Nephron progenitor cell (in vitro differentiated cells): ENCODE measurements at places on chromosomes 4 and X.

GRCh38 chr4:154332681-154333421 lies 158.7 kb downstream of the DCHS2 start:
- no peaks in the 10 kb centered on the region for H3K36me3 ChIP-seq
- no peak overlapping the region for H3K27ac ChIP-seq
- H3K27me3 ChIP-seq: peaks cover 13% of the 10 kb centered on the region
- H3K4me1 ChIP-seq: no peaks in the 10 kb centered on the region
- H3K4me3 ChIP-seq: peak overlapping the region; percentile 71

GRCh38 chrX:40411340-40412111 lies 169.2 kb upstream of the ATP6AP2 start:
- H3K36me3 ChIP-seq: peaks cover 8% of the 10 kb centered on the region
- DNase-seq: no peak
- H3K4me3 ChIP-seq: no peak overlapping the region
- peaks cover 28% of the 10 kb centered on the region for H3K4me1 ChIP-seq

GRCh38 chr4:129455482-129455881 lies 359.5 kb downstream of the C4orf33 start:
- no peaks in the 10 kb centered on the region for H3K27me3 ChIP-seq
- H3K4me3 ChIP-seq: no peak overlapping the region
- H3K36me3 ChIP-seq: no peaks in the 10 kb centered on the region
- no peak overlapping the region for H3K27ac ChIP-seq
- no peak for DNase-seq

GRCh38 chrX:71215338-71215912 lies 7.6 kb upstream of the GJB1 start:
- no peak overlapping the region for H3K4me3 ChIP-seq
- H3K27me3 ChIP-seq: no peaks in the 10 kb centered on the region
- H3K27ac ChIP-seq: no peak overlapping the region
- DNase-seq: no peak

GRCh38 chrX:149829751-149830191 lies 48.0 kb downstream of the MAGEA9 start:
- H3K27ac ChIP-seq: peak overlapping the region; percentile 96
- peaks cover 5% of the 10 kb centered on the region for H3K36me3 ChIP-seq
- H3K4me1 ChIP-seq: peaks cover 64% of the 10 kb centered on the region
- DNase-seq: no peak
- H3K4me3 ChIP-seq: peak overlapping the region; percentile 82
- H3K27me3 ChIP-seq: peaks cover 5% of the 10 kb centered on the region

DNA sequence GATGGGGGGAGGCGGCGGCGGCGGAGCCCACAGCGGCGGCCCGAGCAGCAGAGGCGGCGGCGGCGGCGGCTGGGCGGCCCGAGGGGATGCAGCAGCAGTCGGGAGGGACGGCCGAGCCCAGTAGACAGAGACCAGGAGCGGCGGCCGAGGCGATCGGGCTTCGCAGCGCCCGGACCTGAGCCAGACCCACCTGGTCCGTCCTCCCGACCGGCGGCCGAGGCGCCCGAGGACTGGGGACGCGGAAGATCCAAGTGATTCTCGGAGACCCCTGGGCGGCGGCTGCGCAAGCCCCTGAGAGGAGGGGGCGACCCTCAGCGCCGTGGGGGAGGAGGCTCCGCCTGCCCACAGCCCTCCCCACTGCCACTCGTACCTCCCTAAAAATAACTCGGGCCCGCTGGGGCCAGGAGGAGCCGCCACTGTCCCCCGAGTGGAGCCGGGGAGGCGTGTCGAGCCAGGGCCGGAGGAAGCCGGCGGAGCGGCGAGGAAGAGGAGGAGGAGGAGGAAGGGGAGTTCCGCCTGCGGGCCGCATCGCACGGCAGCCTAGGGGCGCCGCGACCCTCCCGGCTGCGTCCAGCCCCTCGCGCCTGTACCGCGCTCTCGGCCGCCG lies 608 bp downstream of the RAPGEF2 start:
- H3K36me3 ChIP-seq: no peaks in the 10 kb centered on the region
- no peak overlapping the region for H3K27ac ChIP-seq
- peaks cover 44% of the 10 kb centered on the region for H3K4me1 ChIP-seq

GRCh38 chr4:126748736-126749135 lies 884.0 kb upstream of the INTU start:
- DNase-seq: no peak
- H3K36me3 ChIP-seq: no peaks in the 10 kb centered on the region
- no peak overlapping the region for H3K27ac ChIP-seq
- H3K27me3 ChIP-seq: peaks cover 4% of the 10 kb centered on the region

GRCh38 chr4:92236877-92237276 lies 66.9 kb upstream of the GRID2 start:
- H3K36me3 ChIP-seq: no peaks in the 10 kb centered on the region
- no peak overlapping the region for H3K4me3 ChIP-seq
- H3K4me1 ChIP-seq: no peaks in the 10 kb centered on the region
- H3K27ac ChIP-seq: no peak overlapping the region

- no peaks in the 10 kb centered on the region for H3K27me3 ChIP-seq
- H3K4me1 ChIP-seq: no peaks in the 10 kb centered on the region
- DNase-seq: no peak
- no peak overlapping the region for H3K27ac ChIP-seq
- no peak overlapping the region for H3K4me3 ChIP-seq
- H3K36me3 ChIP-seq: no peaks in the 10 kb centered on the region
These were observed 432.4 kb upstream of the NWD2 start for GRCh38 chr4:36812149-36812548.

GRCh38 chr4:64539234-64539849 lies 130.1 kb upstream of the TECRL start:
- H3K4me1 ChIP-seq: no peaks in the 10 kb centered on the region
- H3K36me3 ChIP-seq: no peaks in the 10 kb centered on the region
- no peak overlapping the region for H3K27ac ChIP-seq
- peak; percentile 61 for DNase-seq
- no peak overlapping the region for H3K4me3 ChIP-seq
- H3K27me3 ChIP-seq: no peaks in the 10 kb centered on the region

GRCh38 chr4:15963576-15963975 lies 601 bp upstream of the FGFBP2 start:
- peaks cover 4% of the 10 kb centered on the region for H3K4me1 ChIP-seq
- H3K36me3 ChIP-seq: peaks cover 21% of the 10 kb centered on the region
- H3K27ac ChIP-seq: no peak overlapping the region

DNA sequence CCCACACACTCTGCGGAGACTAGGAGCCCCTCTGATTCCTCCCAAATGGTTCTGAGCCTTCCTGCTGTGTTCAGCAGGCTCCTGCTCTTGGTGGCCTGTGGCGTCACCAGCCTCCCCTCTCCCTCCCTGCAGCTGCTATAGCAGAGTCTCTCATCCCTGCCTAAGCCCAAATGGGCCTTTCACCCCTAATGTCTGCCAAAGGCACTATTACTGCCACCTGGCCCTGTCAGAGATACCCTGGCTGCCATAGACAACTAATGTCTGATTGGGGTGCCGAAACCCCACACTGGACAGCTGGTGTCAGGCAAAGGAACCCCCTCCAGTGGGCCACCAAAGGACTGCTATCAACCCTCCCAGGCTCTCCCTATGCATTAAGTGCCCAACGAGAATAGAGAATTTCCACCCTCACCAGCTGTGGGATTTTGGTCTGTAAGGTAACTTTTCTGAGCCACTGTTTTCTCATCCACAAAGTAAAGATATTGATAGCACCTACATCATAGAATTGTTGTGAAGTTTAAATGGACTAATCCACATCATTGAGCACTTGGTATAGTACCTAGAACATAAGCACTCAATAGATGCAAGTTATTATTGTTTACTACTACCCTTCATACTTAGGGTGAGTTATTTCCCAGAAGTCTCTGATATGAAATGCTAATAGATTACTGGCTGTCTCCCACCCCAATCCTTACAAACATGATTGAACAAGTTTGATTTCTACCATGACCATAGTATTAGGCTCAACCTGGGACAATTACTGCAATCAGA lies 421.3 kb downstream of the MID1IP1 start:
- H3K27ac ChIP-seq: no peak overlapping the region
- H3K27me3 ChIP-seq: peaks cover 3% of the 10 kb centered on the region
- H3K4me3 ChIP-seq: no peak overlapping the region
- H3K36me3 ChIP-seq: no peaks in the 10 kb centered on the region
